ENCODE measurements at places on chromosomes 11 and 22.

DNA sequence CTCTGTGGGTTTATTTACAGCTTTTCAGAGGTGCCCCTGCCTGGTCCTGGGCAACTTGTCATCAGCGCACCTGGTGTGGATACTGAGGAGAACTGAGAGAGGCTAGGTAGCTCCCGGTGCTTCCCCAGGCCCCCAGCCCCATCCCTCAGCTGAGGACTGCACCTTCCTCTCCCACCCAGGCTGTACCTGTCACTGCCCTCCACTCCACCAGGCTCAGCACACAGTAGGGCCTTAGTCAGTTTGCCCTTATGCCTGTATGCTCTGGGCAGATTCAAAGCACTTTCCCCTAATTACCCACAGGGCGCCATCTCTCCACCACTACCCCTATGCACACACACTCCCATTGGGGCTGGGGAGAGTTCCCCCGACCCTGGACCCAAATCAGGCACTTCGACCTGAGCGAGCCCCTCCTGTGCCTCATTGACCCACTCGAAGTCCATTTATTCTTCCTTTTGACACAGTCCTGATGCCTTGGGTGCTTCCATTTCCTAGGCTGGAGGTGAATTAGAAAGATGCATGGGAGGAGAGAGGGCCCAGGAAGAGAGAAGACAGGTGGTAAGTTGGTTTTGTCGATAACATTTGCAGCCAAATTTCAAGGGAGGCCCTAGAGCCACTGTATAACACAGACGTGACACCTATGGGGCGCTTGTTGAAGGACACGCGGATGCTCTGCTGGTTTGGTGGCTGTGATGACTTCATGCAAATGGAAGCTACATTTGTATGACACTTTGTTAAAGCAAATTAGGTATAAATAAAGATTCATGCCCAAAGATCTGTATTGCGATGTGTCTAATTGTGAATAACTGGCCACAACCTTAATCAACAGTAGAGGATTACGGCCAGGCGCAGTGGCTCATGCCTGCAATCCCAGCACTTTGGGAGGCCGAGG, 13.8 kb upstream of the PICK1 start:
- DNase-seq = no peak

DNA sequence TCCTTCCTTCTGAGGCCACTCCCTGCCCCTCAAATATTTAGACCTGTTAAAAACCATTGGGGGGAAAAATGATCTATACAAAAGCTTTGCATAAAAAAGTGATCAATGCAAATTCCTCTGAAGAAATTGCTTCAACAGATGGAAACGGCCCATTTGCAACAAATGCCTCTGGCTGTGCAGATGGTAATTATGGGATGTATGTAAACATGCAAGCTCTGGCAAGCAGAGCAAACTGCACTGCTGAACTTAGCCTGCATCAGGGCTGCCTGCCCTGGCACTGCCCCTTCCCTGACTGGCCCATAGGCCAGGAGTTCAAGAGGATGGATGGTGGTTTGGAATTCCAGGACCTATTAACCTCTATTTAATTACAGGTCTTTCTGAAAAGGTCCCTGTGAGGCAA, 388.7 kb downstream of the MIAT start:
- DNase-seq = no peak

- DNase-seq = no peak
Measured at GRCh38 chr11:110728476-110728875, 16.2 kb upstream of the ARHGAP20 start.

GRCh38 chr11:94933223-94934130, 39.9 kb downstream of the CWC15 start:
- DNase-seq = peak; percentile 73

GRCh38 chr11:45347348-45348082, 61.4 kb upstream of the SYT13 start:
- no peak for DNase-seq

DNA sequence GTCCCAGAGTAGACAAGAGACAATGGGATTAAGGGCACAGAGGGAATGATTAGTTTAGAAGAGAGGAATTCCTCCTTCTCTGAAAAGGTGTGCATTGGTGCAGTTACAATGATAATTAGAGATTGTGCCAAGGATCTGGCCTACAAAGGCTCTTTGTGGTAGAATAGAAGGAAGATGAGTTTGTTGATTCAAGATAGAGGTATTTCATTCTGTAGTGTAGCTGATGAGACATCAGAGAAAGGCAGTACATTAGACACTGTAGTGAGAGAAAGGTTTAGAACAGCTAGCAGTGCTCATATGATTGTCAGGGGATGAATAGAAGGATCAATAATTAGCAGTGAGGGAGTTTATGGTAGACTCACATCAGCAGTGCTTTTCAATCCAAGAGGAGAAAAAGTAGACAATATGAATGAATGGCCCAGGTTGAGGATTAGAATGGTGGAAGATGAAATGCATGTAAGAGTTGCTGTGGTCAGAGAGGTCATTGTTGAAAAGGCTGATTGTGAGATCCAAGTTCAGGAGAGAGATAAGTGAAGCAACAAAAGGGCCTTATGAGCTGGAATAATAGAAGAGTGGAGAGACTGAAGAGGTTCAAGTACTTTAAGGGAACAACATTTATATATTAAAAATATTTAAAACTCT, 28.9 kb downstream of the SIK2 start:
- no peak for DNase-seq

GRCh38 chr22:27454807-27455450, 346.6 kb downstream of the MN1 start:
- DNase-seq = no peak

- DNase-seq = no peak
Measured at GRCh38 chr11:65323813-65324212, 9.1 kb downstream of the CDC42EP2 start.

DNA sequence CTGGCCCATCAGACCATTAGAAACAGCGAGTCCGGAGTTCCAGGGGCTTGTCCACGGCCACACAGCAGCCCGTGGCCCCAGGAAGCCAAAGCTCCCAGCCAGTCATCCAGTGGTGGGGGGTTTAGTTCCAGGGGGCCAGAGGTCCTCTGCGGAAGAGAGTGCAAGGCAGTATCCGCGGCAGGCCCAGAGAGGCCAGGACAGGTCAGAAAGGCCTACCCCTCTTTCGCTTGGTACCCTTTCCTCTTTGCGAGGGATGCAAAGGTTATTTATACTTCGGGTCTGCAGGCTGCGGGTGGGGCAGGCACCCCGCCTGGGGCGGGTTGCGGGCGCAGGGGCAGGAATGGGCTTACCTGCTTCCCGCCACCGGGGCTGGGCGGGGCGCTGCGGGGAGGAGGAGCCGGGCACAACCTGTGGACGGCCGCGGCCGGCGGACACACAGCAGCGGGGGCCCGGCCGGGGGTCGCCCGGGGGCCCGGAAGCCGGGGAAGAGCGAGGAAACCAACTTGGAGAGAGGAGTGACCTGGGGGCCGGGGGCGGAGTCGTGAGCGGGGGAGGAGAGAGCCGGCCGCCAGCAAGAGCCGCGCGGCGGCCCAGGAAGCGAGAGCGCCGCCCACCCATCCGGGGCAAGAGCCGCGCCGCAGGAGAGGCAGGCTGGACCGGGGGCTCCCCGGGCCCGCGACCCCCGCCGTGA, at the start of gene SH3BP1:
Gene SH3BP1, plus strand, starts transcription at position 600 of the 691 bp plus-strand sequence. CDS start 119 bp downstream, outside the sequence.
- peak; percentile 79 for DNase-seq

DNA sequence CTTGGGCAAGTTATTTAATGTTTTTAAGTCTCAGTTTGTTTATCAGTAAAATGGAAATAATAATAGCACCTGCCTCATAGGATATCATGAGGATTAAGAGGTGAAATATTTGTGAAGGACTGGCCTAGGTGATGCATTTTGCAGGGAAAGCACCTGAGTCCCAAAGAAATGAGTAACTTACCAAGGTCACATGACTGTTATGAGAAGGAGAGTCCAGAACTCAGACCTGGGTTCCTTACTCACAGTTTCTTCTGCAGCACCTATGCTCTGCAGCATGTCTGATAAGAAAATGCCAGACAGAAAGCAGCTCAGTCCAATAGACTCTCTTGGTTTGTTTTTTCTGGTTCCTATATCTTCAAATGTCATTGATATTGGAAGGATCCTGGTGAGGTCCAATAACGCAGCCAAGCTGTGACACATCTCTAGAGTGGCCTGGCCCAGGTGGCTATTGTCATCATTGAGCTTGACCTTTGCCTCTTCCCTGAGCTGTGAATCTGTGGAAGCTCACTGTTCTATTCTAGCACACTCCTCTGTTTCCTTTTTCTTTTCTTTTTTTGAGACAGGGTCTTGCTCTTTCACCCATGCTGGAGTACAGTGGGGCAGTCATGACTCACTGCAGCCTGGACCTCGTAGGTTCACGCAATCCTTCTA, 174.7 kb upstream of the NAV2 start:
- DNase-seq = no peak

DNA sequence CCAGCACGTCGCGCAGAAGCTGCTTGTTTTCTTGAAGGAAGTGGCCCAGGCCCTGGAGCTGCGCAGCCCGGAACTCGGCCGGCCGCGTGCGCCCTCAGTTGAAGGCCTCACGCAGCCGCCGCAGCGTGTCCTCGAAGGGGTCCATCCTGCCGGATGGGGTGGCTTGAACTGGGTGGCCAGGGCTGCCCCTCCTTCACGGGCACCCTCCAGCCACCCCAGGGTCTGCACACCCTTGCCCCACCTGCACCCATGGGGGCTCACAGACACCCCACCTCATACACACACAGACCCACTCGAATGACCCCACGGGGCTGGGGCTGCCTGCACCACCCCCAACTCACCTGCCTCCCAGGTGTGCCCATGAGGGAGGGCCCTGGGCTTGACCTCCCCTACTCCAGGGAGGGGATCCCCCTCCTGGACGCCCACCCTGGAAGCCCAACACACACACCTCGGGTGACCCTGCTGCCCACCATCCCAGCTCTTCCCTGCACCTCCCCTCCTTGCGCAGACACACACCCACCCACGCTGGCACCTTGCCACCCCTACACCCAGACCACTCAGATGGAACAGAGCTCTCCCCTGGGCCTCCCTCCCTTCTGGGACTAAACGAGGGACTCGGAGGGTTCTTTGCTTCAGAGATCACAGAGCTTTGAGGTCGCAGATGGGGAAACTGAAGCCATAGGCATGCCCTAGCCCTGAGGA, 6.8 kb downstream of the ALDH3B2 start:
- no peak for DNase-seq

DNA sequence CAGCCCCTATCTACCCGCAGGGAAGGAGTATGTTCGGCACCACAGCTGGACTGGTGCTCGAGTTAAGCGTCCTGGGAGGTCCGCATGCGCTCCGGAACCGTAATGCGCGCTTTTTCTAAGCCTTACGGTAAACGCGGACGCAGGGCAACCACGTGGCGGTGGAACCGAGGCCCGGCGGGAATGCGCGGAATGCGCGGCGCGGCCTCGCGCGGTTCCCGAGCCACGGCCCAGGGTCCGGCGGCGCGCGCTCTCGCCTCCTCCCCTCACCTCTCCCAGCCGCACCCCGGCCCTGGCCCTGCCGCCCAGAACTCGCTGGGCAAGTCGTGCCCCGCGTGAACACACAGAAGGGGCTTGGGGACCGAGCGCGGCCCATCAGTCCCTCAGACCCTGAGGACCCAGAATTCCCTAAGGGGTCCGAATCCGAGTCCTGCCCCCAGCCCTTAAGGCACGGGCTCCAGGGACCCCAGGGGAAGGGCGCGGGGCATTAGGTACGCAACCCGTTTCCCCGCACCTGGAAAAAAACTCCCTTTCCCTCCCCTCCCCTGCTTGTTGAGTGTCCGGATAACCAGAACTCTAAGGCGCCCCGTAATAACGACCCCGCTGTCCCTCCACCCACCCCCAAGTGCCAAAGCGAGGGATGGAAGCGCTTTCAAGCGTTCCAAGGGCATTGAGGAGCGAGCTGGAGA, 4.3 kb upstream of the CCND1 start:
- peak; percentile 99 for DNase-seq

- no peak for DNase-seq
Measured at GRCh38 chr11:27842290-27842689, 142.0 kb upstream of the BDNF start.

DNA sequence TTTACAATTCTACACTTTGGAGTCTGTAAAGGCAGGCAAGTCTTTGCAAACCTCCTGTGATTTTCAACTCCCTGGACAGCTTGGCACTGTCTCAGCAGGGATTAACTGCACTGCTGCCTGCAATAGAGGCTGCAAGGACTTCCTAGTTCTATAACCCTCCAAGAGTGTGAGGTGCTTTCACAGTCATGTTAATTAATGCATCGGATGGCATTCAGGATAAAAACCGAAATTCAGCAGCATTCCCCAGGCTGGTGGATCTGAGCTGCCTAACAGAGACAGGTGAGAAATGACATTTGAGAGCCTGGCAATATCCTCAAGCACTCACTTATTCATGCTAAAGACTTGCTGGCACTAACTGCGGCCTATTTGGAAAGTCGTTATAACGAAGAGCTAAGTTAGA, 85.0 kb downstream of the LARGE1 start:
- DNase-seq = no peak

GRCh38 chr22:24599514-24599913, 3.5 kb upstream of the GGT1 start:
- no peak for DNase-seq

GRCh38 chr11:12087075-12088004, 23.1 kb upstream of the MICAL2 start:
- peak; percentile 77 for DNase-seq

DNA sequence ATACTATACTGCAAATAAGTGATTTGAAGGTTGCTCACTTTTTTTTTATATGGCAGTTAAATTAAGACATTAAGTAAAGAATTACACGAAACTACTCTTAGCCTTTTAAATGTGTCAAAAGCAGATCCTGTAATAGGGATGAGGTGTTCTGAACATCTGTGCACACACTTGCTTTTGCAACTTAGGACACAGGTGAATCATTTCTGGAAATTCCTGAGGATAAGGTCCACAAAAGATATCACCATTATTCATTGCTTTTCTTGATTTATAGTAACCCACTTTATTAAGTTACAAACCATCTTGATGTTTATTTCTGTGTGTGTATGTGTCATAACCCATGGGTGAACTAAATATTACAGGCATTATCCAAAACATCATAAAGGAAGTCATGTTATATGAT, 55.9 kb downstream of the SLC5A12 start:
- DNase-seq = no peak

DNA sequence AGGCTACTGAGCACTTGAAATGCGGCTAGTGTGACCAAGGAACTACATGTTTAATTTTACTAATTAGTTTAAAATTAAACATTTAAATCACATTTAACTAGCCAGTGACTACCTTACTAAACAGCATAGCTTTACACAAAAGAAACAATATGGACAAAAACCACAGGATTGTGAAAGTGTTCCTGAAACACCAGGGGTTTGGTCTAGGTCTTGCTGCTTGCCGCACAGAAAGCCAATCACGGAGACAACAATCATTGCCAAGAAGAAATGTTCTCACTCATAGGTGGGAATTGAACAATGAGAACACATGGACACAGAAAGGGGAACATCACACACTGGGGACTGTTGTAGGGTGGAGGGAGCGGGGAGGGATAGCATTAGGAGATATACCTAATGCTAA, 309.5 kb downstream of the C11orf87 start:
- no peak for DNase-seq

DNA sequence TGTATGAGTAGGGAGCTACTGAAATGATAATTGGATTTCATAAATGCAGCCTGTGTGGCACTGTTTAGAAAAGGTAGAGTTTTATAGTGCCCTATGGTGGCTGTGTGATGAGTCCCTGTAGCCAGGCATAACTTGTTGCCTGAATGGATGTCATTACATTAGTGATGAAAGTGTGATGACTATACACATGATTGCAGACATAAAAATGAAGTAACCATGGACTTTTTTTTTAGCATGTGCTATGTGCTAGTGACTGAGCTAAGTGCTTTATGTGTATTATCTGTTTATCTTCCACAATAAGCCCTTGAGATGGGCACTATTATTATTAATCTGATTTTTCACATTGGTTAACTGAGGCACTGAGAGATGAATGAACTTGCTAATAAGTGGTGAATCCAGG, 13.5 kb upstream of the GRAMD1B start:
- no peak for DNase-seq
